ENCODE measurements at places on chromosomes 7 and 10. TPM values are rescaled to one million over a fixed set of nuclear protein-coding genes. Genes with fewer than 3 reads are reported as not detected.

Gene CNPY1
- total RNA-seq = not detected

Gene PLEKHS1
- total RNA-seq = 0.41 TPM

Gene POM121
- 31.4 TPM for total RNA-seq

Gene HMX3
- not detected for total RNA-seq

Gene TYW1
- 20.7 TPM for total RNA-seq

Gene ADAM8
- total RNA-seq = 16.6 TPM

Gene CYCS
- total RNA-seq = 94.3 TPM

Gene R3HCC1L
- 17.0 TPM for total RNA-seq

Gene PLCE1
- 8.7 TPM for total RNA-seq

Gene ENTPD1
- 36.6 TPM for total RNA-seq

Gene HABP2
- 25.6 TPM for total RNA-seq

Gene CHN2
- total RNA-seq = 22.5 TPM

Gene MAPK8
- total RNA-seq = 36.7 TPM

Gene SLC13A4
- total RNA-seq = not detected

Gene KAT6B
- 34.2 TPM for total RNA-seq

Gene MKX
- 1.3 TPM for total RNA-seq

Gene UTF1
- not detected for total RNA-seq

Gene FGL2
- total RNA-seq = 96.9 TPM

Gene OR2AE1
- total RNA-seq = not detected

Gene PRXL2A
- 69.4 TPM for total RNA-seq

Gene FAM221A
- total RNA-seq = 8.6 TPM

Gene TFR2
- total RNA-seq = 0.79 TPM

Gene ABCF2
- 30.8 TPM for total RNA-seq

Gene FLNC
- 12.2 TPM for total RNA-seq

Gene SSC4D
- total RNA-seq = 2.1 TPM

Gene SLC25A13
- total RNA-seq = 32.1 TPM

Gene EPHA1
- 22.3 TPM for total RNA-seq

Gene SPDYE8
- not detected for total RNA-seq

Gene CLCN1
- 0.35 TPM for total RNA-seq

Gene SSBP1
- total RNA-seq = 90.2 TPM

Gene ADO
- total RNA-seq = 18.5 TPM

Gene KCNMA1
- total RNA-seq = 8.9 TPM

Gene UCMA
- not detected for total RNA-seq

Gene EBF3
- 0.98 TPM for total RNA-seq

Gene JAKMIP3
- 0.16 TPM for total RNA-seq

Gene MYL7
- total RNA-seq = not detected

Gene TMEM273
- total RNA-seq = 16.8 TPM

Gene SCIN
- 141 TPM for total RNA-seq

Gene SKIDA1
- 2.9 TPM for total RNA-seq

Gene NMT2
- 19.8 TPM for total RNA-seq

Gene HTR5A
- not detected for total RNA-seq

Gene AOC1
- total RNA-seq = 170 TPM

Gene PON3
- 1.6 TPM for total RNA-seq

Gene AKR1E2
- total RNA-seq = 5.8 TPM

Gene NPC1L1
- 0.88 TPM for total RNA-seq

Gene CFAP69
- 13.2 TPM for total RNA-seq

Gene UNCX
- 2.0 TPM for total RNA-seq

Gene STEAP2
- total RNA-seq = 15.8 TPM

Gene OR2A14
- total RNA-seq = not detected

Gene NYAP1
- 0.41 TPM for total RNA-seq

Gene CYP2C19
- total RNA-seq = 0.28 TPM

Gene FBXO24
- 0.60 TPM for total RNA-seq

Gene BICC1
- 136 TPM for total RNA-seq

Gene SLC29A4
- total RNA-seq = 3.4 TPM

Gene MBL2
- total RNA-seq = not detected
